ENCODE measurements at places on chromosomes 2 and 18.
A peak's percentile ranks its signal among the peaks of the same experiment; 100 is the strongest.

DNA sequence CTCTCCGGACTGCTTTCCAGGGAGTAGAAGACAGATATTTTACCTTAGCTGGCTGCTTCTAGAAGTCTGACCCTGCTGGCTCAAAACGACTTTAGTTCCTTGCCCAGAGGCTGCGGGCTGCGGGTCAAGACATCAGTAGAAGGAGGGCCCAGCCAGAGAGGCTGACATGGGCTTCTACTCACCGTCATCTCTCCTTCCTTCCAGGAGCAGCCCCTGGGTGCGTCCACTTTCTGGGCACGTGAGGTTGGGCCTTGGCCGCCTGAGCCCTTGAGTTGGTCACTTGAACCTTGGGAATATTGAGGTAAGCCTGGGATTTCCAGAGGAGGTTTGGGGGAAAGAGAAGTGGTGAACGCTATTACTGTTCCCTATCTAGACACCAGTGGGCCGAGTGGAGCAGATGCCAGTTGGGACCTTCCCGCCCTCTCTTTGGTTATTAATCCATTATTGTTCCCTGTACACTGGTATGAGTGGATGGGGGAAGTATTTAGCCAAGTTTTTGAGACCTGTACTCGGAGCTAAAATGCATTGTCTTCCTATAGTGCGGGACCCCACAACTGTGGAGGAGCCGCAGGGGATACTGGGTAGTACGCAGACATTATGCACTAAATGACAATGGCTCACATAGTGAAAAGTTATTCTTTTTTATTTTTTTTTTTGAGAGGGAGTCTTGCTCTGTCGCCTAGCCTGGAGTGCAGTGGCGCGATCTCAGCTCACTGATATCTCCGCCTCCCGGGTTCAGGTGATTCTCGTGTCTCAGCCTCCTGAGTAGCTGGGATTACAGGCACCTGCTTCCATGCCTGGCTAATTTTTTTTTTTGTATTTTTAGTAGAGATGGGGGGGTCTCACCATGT, 26.3 kb upstream of the CASP8 start:
- DNase-seq: no peak

DNA sequence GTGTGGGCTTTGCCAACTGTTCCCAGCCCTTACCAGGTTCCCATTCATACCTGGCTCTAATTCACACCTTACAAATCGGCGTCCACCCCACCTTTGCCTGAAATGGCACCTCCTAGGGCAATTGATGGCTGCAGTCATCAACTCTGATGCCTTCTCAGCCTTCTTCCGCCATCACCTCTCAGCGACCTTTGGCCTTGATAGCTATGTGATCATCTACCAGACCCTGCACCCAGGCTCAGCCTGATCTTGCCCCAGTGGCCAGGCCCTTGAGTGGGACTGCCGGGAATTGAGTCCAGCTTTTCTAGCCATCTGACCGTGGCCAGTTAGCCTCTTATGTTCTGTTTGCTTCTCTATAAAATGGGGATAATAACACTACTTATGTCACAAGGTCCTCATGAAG, 32.5 kb downstream of the PSD4 start:
- DNase-seq: no peak

DNA sequence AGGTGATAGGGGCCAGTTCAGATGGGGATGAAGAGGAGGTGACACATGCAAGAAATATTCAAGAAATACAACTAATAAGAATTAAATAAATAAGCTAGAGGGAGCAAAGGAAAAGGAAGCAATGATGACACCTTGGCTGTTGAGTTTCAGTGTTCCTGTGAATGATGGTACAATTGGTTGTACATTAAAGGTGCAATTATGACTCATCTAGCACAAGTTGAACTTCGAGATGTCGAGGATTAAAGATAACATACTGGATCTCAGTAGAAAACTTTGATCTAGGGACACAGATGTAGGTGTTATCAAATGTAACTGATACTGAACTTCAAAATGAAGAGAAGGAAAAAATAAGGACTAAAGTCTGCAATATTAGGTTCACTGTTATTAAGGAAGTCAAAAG, 760.6 kb upstream of the CHAC2 start:
- DNase-seq: no peak

- DNase-seq: no peak
Observed at GRCh38 chr2:1588051-1588977, 156.0 kb downstream of the PXDN start.

GRCh38 chr2:216856406-216857065, 3.3 kb downstream of the TNP1 start:
- no peak for DNase-seq

DNA sequence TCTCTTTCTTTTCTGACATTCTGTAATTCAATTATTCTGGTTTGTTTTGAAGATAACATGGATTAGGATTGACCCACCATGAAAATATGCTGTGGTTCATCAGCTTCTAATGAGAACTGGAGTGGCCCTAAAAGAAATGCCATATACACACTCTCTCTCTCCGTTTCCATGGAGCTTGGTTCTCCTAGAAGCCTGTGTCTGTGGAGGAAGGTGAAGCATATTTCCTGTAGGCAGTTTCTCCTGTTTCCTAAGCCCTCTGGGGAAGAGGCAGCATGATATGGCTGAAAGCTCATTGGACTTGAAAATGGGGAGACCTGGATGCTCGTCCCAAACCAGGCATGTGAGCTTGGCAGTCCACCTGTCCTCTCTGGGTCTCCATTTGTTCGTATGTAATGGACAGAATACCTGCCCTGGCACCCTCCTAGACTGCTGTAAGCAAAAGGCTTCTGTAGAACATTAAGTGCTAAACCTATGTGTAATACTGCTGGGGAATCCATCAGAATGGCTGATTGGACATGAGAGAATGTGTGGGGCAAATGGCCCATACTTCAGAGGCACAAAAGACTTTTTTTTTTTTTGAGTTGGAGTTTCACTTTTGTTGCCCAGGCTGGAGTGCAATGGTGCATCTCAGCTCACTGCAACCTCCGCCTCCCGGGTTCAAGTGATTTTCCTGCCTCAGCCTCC, 75.3 kb upstream of the PPP1CB start:
- no peak for DNase-seq

GRCh38 chr2:144942516-144943256, 422.8 kb upstream of the ZEB2 start:
- DNase-seq: no peak

GRCh38 chr18:46759890-46760289, 3.0 kb upstream of the ST8SIA5 start:
- DNase-seq: no peak

DNA sequence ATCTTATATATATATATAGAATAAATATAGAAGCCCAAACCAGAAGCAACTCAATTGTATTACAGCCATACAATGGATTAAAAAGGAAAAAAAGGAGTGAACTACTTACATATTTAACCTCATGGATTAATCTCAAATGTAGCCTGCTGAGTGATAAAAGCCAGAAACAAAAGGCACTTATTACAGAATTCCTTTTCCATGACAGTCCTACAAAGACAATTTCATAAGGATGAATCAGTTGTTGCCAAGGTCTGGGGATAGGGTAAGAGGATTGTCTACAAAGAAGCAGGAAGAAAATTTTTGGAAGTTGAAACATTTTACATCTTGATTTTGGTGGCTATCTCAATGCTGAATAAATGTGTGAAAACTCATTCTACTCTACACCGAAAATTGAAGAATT, 103.9 kb upstream of the DCC start:
- DNase-seq: no peak

GRCh38 chr2:105194022-105194675, 47.4 kb upstream of the GPR45 start:
- DNase-seq: no peak

DNA sequence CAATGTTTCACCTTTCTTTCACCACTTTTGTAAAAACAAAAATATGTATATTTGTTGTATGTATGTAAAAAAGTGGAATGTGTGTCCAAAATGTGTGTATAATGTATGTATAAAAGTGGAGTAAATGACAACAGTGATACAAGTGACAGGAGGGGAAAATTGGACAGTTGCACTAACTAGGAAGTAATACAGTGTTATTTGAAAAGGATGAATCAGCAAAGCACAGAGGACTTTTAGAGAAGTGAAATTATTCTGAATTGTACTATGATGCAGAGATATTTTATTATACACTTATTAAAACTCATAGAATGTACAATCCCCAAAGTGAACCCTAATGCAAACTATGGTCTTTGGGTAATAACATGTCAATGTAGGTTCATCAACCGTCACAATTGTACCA, 331.3 kb upstream of the CNTNAP5 start:
- no peak for DNase-seq

GRCh38 chr2:171387052-171387451, 46.7 kb downstream of the METTL8 start:
- DNase-seq: no peak

GRCh38 chr18:70195852-70196434, 9.5 kb downstream of the RTTN start:
- DNase-seq: no peak

DNA sequence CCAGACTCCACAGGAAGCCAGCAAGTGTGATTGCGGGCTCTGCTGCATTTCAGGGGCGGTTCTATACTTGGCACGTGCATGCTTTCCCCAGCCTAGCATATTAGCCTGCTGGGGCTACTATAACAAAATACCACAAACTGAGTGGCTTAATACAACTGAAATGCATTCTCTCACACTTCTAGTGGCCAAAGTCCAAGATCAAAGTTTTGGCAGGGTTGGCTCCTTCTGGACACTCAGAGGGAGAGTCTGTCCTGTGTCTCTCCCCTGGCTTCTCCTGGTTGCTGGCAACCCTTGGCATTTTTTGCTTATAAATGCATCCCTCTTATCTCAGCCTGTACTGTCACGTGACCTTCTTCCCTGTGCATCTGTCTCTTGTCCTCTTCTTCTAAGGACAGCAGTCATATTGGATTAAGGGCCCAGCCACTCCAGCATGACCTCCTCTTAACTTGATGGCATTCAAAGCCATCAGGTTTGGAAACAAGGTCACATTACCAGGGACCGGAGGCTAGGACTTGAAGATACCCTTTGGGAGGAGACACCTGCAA, 138.7 kb downstream of the RNF152 start:
- DNase-seq: no peak

DNA sequence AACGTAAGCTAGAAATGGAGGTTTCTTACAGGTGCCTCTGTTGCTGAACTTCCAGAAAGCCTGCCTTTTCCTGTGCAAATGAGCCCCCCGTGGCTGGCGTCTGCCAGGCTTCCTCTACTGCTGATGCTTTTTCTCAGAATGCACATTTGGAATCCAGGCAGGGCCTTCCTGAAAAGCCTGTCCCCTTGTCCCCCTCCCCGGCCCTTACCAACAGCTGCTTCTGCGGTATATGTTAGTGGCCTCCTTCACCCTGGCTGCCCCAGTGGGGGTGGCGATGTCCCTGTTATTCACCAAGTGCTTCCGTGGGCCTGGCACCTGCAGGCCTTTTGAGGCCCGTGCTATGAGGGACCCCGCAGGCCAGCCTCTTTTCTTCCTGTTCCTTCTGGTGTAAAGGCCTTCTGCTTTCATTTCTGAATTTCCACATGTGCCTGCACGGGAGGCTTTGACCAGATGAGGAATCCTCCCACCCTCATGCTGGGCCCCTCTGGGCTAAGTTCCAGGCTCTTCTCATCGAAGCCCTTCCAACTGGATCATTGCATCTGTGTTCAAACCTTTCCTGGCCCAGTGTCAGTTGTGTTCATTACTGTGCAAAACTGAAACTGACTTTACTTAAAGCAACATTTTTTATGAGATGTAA, 10.4 kb downstream of the CNDP2 start:
- DNase-seq: peak; percentile 92

DNA sequence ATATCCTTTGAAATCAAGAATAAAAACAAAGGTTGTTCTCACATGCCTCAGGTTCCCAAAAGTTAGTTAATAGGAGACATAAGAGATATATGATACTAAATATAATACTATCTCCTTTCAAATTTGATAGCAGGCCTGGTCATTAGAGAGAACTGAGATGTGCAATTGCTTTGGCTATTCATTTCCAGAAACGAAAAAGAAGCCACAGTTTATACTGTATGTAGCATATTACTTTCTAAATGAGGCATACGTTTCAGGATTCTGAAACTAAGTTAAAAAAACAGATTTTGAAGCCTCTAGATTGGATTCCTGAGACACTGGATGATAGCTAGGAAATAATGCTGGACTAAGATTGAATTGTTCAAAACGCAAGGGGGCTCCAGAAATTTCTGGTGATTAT, 7.1 kb downstream of the PPP1R1C start:
- DNase-seq: no peak

DNA sequence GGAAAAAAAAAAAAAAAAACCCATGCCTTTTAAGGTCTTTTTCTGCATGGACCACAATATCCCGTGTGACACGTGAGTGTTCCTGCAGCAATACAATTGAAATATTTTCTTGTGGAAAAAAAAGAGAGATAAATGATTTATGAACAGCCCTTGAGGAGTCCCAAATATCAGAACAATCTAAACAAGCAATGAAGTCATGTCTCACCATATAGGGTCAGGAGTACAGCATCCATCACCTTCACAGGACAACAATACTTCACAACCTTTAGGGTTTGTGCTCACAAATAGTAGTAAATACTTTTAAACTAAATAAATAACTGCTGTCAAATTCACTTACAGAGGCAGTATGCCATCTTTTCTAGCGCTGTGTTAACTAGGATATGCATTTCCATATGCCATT, 87.9 kb downstream of the ZEB2 start:
- DNase-seq: no peak

DNA sequence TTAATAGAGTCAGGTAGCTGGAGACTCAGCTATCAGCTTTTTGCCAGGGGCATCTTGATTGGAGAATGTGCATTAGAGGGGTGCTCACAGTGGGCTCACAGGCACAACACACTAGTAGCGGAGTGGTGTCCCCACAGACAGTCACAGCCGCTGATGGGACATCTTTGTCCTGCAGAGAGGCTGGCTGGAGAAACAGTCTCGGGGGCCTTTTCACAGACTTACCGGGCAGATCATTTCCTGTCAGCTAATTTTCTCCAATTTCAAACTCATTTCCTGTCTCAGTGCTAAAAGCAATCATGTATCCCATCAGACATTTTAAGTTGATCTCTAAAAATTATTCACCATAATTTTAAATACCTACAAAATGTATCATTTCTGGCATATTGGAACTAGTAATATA, 562.6 kb downstream of the DCDC2C start:
- DNase-seq: no peak
